SHP77 treated with DMSO at 0.1 percent for 48 hours (cell line): ENCODE measurements at places on chromosomes 11 and 22.

DNA sequence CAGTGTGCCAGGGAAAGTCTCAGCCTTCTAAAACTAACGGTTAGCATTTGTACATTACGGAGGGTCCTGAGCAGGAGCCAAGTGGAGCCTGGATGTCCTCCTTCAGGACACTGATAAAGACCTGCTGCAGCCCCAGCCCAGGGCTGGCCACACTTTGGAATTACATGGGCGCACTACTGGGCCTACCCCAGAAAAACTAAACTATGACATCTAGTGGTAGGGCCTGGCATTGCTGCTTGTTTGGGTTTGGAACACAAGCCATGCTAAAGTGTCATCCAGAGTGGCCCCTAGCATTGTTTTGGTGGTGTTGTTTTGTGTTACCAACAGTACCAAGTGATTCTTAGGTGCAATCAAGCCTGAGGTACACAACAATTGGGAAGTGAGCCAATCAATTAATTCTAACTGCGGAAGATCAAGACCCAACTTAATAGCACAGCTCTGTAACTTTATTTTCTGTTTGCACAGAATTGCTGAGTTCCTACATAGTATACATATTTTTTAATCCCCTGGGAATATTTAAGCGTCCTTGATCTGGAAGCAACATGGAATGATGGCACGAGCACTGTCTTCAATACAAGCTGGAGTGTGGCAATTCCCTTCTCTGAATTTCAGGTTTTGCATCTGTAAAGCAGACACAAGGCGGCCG is 340.7 kb downstream of the LARGE1 start:
- no peak for DNase-seq

DNA sequence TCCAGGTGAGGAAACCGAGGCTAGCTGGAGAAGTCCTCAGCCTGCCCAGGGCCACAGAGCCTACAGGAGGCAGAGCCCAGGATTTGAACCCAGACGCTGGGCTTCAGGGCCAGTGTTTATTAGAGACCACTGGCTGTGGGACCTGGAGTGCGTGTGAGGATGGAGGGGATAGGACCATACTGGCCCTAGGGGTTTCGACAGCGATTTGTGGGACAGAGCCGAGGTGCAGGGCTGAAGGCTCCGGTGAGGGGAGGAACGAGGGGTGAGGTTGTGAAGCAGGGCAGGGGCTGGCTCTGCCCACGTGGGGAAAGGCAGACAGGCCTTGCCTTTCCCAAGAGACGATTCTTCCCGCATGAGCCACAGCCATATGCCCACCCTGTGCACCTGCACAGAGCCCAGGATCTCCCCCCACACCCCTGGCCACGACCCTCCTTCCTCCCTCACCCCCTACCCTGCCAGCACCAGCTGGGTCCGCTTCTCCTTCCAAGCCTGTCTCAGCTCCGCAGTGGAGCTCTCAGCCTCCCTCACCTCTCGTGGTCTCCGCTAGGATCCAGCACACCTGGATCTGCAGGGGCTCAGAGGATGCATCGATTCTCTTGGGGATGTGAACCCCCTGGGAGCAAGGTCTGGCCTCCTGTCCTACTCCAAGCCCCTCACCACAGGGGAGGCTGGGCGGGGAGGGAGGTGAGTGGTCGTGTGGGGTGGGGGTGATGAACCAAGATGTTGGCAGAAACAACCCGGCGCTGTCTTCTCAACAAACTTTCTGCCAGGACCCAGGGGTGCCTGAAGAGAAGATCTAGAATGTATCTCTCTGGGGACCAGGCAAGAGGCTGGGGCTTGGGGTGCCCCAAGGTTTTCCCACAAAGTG is 58.4 kb downstream of the RTL6 start:
- no peak for DNase-seq

DNA sequence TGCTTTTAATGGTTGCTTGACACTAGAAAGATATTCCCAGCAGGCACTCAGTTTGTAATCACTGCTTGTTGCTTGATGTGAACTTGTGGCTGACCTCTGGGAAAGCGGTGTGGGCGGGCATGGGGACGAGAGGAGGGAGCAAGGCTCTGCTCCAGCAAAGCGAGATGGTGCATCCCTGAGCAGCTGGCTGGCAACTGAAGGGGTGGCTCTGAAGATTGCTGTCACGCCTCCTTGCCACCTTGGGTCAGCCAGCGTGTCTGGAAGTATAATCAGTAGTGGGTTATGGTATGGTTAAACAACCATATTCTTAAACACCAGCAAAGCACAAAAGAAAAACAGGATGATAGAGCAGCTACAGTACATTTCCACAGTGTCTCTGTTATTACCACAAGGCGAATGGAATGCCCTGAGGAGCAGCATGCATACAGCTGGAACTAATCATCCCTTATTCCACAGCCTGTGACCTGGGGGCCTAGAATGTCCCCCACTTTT is 124.5 kb downstream of the TRIM44 start:
- DNase-seq: no peak

DNA sequence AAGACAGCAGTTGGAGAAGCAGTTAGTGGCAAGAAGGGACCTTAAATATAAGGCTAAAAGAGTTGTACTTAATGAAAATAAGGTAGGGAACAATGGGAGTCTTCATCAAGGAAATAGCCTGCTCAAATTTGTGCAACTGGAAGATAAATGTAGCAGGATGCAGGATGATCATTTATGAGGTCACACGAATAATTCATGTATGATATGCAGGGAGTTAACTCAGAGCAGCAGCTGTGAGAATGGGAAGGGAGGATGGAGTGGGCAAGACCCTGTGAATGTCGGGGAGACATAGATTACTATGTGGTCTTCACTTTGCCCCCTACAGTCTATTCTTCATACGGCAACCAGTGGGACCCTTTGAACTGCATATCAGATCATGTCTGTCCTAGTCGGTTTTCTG is 25.2 kb upstream of the BMAL1 start:
- no peak for DNase-seq

DNA sequence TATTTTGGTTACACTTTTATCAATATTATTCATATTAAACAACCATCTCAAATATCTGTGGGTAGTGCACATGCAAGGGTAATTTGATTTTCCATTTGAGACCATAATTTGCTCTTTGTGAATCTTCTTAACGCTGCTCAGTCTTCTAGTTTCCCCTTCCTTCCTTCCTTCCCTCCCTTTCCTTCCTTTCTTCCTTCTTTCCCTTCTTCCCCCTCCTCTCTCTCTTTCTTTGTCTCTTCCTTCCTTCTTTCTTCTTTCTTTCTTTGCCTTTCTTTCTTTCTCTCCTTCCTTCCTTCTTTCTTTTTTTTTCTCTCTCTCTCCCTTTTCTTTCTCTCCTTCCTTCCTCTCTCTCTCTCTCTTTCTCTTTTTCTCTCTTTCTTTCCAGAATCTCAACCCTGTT is 4.1 kb upstream of the RNF26 start:
- DNase-seq: no peak

- no peak for DNase-seq
Measured at GRCh38 chr11:134120921-134121526, 52.2 kb downstream of the JAM3 start.

DNA sequence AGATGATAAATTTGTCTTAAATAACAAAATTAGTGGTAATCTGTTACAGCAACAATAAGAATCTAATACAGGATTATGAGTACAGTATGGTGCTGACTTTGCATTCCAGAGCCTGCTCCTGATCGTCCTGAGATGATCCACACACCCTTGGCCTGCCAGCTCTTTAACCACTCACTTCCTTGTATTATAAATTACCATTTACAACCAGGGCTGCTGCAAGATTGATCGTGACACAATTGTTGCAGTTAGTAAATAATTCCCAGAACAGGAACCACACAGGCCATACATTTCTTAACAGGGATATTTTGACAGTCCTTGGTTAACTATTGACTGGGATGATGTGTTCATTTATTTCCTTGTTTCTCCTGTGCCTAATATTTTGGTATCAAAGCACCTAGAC is 3.8 kb upstream of the CBLIF start:
- DNase-seq: no peak

GRCh38 chr11:117186431-117186761 is 7.9 kb downstream of the SIDT2 start:
- no peak for DNase-seq

- DNase-seq: no peak
Measured at GRCh38 chr22:28832731-28833130, 32.4 kb upstream of the XBP1 start.

- no peak for DNase-seq
Measured at GRCh38 chr11:2662430-2663299, 37.1 kb downstream of the KCNQ1OT1 start.

- DNase-seq: no peak
Measured at GRCh38 chr11:18459634-18460033, 4.0 kb downstream of the LDHAL6A start.

DNA sequence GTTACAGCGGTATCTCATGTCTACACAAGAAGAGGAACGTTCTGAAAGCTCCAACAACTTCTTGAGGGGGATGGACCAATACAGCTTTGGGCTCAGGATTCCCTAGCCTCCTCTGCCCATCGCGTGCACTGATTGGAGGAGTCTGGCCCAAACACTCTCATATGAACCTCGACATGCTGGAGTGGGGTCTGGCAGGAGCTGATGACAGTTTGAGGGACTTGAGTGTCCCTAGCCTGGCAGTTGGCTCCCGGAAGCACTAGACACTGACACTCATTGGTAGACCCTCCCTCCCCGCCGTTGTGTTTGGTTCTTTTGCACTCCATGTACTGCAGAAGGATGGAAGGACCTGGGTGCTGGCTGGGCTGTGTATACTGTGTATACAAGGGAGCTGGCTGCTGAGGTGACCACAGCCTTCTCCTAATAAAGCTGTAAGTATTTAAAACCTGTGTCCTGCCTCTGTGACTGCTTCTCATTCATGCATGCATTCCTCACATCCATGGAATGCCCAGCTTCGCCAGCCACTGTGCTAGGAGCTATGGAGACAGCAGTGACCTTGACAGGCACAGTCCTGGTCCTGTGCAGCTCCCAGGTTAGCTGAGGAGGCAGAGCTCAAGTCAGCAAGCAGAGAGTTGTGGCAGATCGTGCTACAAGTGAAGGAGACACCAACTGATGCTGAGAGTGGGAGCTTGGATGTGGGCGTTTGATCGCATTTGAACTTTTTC is 27.9 kb downstream of the ADAMTS15 start:
- DNase-seq: no peak

- no peak for DNase-seq
Measured at GRCh38 chr11:59859673-59860072, 6.6 kb downstream of the TCN1 start.

DNA sequence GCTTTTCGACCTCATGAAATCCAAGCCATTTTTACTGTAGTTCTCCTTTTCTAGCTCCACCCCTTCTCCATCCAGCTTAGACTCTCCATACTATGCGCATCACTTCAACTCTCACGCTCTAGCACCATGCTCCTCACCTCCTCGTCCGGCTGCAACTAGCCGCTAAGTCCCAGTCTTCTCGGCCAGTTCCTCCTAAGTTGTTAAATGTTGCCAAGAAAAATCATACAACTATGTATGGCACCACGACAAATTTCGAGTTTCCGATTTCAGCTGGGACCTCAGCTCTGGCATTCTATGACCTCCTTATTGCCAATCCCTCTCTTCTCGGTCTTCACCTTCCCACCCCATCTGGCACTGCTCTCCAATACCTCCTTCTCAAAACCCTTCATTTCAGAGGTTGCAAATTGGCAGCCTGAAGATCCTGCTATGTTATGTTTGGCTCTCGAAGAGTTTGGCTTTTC is 1.0 kb downstream of the ZNF70 start:
- no peak for DNase-seq

GRCh38 chr11:73350908-73351636 is 25.1 kb upstream of the RELT start:
- DNase-seq: peak; percentile 68

- no peak for DNase-seq
Measured at GRCh38 chr11:32500001-32500400, 64.7 kb upstream of the WT1 start.

DNA sequence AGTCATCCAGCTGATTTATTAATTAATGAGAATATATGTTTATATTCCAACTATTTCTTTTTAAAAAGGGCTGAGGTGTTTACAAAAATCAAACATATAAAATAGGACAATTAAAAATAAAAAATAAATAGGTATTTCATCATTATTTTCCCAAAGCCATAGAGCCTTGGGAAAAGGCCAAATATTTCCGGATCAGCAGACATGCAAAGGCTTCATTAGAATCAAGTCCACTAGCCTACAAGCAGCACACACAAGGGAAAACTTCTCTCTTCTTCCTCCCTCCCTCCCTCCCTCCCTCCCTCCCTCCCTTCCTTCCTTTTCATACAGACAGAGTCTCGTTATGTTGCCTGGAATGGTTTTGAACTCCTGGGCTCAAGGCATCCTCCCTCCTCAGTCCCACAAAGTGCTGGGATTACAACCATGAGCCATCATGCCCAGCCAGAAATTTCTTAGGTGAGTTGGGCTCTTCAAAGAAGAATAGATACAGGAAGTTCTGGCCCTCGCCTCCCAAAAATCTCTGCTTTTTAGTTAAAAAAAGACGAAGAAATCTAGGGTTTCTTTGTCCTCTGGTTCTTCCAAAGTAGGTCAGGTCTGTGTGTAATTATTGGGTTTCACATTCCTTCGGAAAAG is 121.2 kb downstream of the SIK3 start:
- no peak for DNase-seq

GRCh38 chr22:19466848-19467752 is 11.9 kb downstream of the UFD1 start:
- no peak for DNase-seq

DNA sequence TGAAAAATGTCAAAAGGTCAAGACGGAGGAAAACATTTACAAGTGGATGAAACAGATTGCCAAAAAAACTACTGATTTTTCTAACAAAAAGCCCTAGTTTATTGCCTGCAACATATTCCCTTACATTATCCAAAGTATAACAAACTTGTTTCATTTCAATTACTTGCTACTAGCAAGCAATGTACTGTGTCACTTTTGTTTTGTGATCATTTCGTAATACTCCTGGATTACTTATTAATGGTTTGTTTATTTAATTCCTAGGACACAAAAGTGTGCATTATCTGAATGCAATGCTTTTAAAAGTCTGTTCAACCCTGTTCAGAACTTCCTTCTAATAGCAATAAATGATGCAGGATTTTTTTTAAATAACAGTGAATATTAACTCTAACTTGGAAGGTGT is 50.9 kb downstream of the CCDC34 start:
- no peak for DNase-seq

- no peak for DNase-seq
Measured at GRCh38 chr11:66106786-66107599, 36.9 kb downstream of the PACS1 start.

DNA sequence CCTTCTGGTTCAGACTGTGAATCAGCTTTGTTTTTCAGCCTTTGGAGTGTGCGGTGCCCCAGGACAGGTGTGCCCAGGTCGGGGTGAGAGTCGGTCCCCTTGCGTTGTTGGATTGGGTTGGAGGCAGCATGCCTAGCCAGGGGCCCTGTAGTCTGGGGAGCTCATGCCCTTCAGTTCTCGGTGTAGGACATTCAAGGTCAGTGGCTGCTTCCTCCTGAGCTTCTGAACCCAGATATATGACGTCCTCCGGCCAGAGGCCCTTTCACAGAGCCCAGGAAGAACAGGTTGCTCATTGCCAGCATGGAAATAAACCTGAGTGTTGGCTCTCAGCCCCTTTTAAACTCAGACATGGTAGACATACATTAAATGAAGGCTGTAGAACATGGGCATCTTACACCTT is 2.7 kb downstream of the CSRP3 start:
- no peak for DNase-seq
